HCT116 (cell line): ENCODE measurements at places on chromosomes 7 and 10. TPM values are rescaled to one million over a fixed set of nuclear protein-coding genes. Genes with fewer than 3 reads are reported as not detected.

DNA sequence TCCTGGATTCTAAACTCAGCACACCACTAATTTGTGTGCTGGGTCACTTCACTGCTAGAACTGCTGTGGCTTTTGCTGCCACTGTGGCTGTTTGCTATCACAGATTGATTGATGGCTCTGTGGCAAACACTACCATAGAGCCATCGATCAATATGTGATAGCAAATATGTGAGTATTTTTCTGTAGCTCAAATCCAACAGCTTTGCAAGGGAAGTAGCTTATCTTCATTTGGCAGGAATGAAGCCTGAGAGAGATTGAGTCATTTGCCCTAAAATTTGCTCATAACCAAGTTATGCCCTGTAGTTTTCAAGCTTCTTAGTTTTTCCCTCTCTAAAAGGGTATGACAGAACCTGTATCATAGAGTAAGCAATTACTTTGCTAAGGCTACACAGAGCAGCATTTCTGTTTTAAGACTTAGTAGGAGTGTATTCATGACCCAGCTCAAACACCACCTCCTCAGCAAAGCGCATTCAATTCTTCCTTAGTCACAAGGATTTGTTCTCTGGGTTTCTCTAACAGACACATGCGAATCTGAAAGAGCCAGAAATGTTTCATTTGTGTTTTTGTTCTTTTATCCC is 43.1 kb downstream of the MINPP1 start:
- no peaks in the 10 kb centered on the region for H3K27me3 ChIP-seq
- H3K4me3 ChIP-seq: no peak overlapping the region
- peaks cover 6% of the 10 kb centered on the region; the same call in 1 of the 2 replicates for H3K36me3 ChIP-seq
- no peak for DNase-seq
- no peak overlapping the region for H3K27ac ChIP-seq

OPN1SW gene
- total RNA-seq: not detected

DNA sequence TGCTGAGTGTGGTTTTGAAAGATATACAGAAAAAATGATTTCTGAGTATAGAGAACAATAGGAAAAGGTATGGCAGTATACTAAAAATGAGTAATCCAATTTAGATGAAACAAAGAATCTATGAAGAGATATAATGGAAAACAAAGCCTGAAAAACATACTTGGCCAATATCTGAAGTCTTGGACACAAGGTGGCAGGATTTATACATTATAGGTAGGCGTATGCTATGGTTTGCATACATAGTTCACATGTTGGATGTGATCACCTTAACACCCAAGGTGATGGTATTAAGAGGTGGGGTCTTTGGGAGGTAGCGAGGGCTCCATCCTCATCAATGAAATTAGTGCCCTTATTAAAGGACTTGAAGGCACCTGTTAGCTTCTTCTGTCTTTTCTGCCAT is 34.5 kb upstream of the BPGM start:
- no peaks in the 10 kb centered on the region for H3K4me1 ChIP-seq
- H3K27me3 ChIP-seq: no peaks in the 10 kb centered on the region; the same call in 1 of the 2 replicates
- no peaks in the 10 kb centered on the region for H3K36me3 ChIP-seq

MEOX2 gene
- not detected for total RNA-seq

DNA sequence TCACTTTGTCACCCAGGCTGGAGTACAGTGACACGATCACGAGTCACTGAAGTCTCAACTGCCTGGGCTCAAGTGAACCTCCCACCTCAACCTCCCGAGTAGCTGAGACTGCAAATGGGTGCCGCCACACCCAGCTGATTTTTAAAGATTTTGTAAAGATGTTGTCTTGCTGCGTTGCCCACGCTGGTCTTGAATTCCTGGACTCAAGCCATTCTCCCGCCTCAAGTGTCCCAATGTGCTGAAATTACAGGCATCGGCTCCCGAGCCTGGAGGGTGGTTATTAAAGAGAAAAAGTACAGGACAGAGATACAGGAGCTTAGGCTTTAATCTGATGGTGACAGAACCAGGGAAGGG is 55.1 kb downstream of the KCTD7 start:
- DNase-seq: no peak
- H3K36me3 ChIP-seq: no peaks in the 10 kb centered on the region
- no peaks in the 10 kb centered on the region for H3K27me3 ChIP-seq
- H3K27ac ChIP-seq: no peak overlapping the region
- H3K4me1 ChIP-seq: peaks cover 6% of the 10 kb centered on the region; the same call in 1 of the 2 replicates

GRCh38 chr10:112948196-112948595 is 1.9 kb upstream of the TCF7L2 start:
- DNase-seq: no peak
- H3K36me3 ChIP-seq: peaks cover 6% of the 10 kb centered on the region
- H3K4me3 ChIP-seq: no peak overlapping the region
- peaks cover 24% of the 10 kb centered on the region for H3K4me1 ChIP-seq
- no peaks in the 10 kb centered on the region for H3K27me3 ChIP-seq
- H3K27ac ChIP-seq: no peak overlapping the region

- no peaks in the 10 kb centered on the region for H3K36me3 ChIP-seq
- no peaks in the 10 kb centered on the region for H3K4me1 ChIP-seq
- no peaks in the 10 kb centered on the region for H3K27me3 ChIP-seq
Measured at GRCh38 chr7:52311886-52312285, 723.5 kb upstream of the POM121L12 start.

- H3K27ac ChIP-seq: no peak overlapping the region
- H3K4me3 ChIP-seq: no peak overlapping the region
- H3K36me3 ChIP-seq: no peaks in the 10 kb centered on the region
Measured at GRCh38 chr10:43689618-43689954, 40.9 kb upstream of the ZNF32 start.

SORBS1 gene
- 3.4 TPM for total RNA-seq

GRCh38 chr7:44408596-44408995 is 81.9 kb downstream of the NUDCD3 start:
- no peaks in the 10 kb centered on the region for H3K27me3 ChIP-seq
- H3K36me3 ChIP-seq: peaks cover 13% of the 10 kb centered on the region; the same call in 1 of the 2 replicates
- no peaks in the 10 kb centered on the region for H3K4me1 ChIP-seq
- no peak for DNase-seq
